ENCODE measurements at places on chromosomes 3 and 15. TPM values are rescaled to one million over a fixed set of nuclear protein-coding genes. Genes with fewer than 3 reads are reported as not detected.

PLA2G4E gene
- polyA plus RNA-seq = 0.67 TPM

PAK6 gene
- 47.4 TPM for polyA plus RNA-seq

TEX55 gene
- polyA plus RNA-seq = 176 TPM

ILDR1 gene
- 1.4 TPM for polyA plus RNA-seq

MEGF11 gene
- 18.7 TPM for polyA plus RNA-seq

AHSG gene
- 1.5 TPM for polyA plus RNA-seq

BMF gene
- 4.9 TPM for polyA plus RNA-seq

PLA1A gene
- 8.7 TPM for polyA plus RNA-seq

KNG1 gene
- polyA plus RNA-seq = 0.34 TPM

BCL2A1 gene
- polyA plus RNA-seq = 2.3 TPM

CGNL1 gene
- polyA plus RNA-seq = 21.0 TPM

C2CD4A gene
- polyA plus RNA-seq = 0.08 TPM

ACOX2 gene
- 27.1 TPM for polyA plus RNA-seq

POU1F1 gene
- not detected for polyA plus RNA-seq

LTK gene
- polyA plus RNA-seq = 2.9 TPM

TRPC1 gene
- 9.2 TPM for polyA plus RNA-seq

GASK1A gene
- polyA plus RNA-seq = 6.2 TPM

GOLGA8J gene
- 6.3 TPM for polyA plus RNA-seq

STRC gene
- polyA plus RNA-seq = 10.6 TPM

HIGD1A gene
- 133 TPM for polyA plus RNA-seq

GOLGA6L9 gene
- 10.1 TPM for polyA plus RNA-seq

FSTL1 gene
- 122 TPM for polyA plus RNA-seq

ARID3B gene
- polyA plus RNA-seq = 50.3 TPM

CEP152 gene
- polyA plus RNA-seq = 11.5 TPM

PLSCR4 gene
- polyA plus RNA-seq = 42.5 TPM

CRYBG3 gene
- polyA plus RNA-seq = 47.6 TPM

KLHL6 gene
- 1.4 TPM for polyA plus RNA-seq

GHRL gene
- 1.0 TPM for polyA plus RNA-seq

UROC1 gene
- 0.34 TPM for polyA plus RNA-seq

GP9 gene
- polyA plus RNA-seq = 2.1 TPM

TMEM158 gene
- 5.9 TPM for polyA plus RNA-seq

PROK2 gene
- polyA plus RNA-seq = 23.1 TPM

PGBD4 gene
- 2.7 TPM for polyA plus RNA-seq

ZDHHC23 gene
- polyA plus RNA-seq = 36.4 TPM

KLF15 gene
- 8.5 TPM for polyA plus RNA-seq

PDE12 gene
- 9.9 TPM for polyA plus RNA-seq

GRIP2 gene
- 3.2 TPM for polyA plus RNA-seq

SH2D7 gene
- polyA plus RNA-seq = 5.0 TPM

AQP9 gene
- polyA plus RNA-seq = 3.1 TPM

HTR3E gene
- not detected for polyA plus RNA-seq

MITF gene
- 5.8 TPM for polyA plus RNA-seq

VIPR1 gene
- polyA plus RNA-seq = 3.4 TPM

DCLK3 gene
- 8.1 TPM for polyA plus RNA-seq

ERC2 gene
- polyA plus RNA-seq = 6.1 TPM

MORC1 gene
- 15.4 TPM for polyA plus RNA-seq

DUOXA2 gene
- polyA plus RNA-seq = 0.36 TPM

PLSCR5 gene
- not detected for polyA plus RNA-seq

TM4SF1 gene
- polyA plus RNA-seq = 62.7 TPM

MESP2 gene
- 1.3 TPM for polyA plus RNA-seq

SLC2A2 gene
- polyA plus RNA-seq = 0.12 TPM

SLC28A2 gene
- polyA plus RNA-seq = not detected

EPHB3 gene
- 2.6 TPM for polyA plus RNA-seq

SOX14 gene
- polyA plus RNA-seq = not detected

GREM1 gene
- polyA plus RNA-seq = 1.4 TPM
